NCI-H2171 treated with DMSO at 0.1 percent for 48 hours (cell line): ENCODE measurements at places on chromosomes 4 and X.

DNA sequence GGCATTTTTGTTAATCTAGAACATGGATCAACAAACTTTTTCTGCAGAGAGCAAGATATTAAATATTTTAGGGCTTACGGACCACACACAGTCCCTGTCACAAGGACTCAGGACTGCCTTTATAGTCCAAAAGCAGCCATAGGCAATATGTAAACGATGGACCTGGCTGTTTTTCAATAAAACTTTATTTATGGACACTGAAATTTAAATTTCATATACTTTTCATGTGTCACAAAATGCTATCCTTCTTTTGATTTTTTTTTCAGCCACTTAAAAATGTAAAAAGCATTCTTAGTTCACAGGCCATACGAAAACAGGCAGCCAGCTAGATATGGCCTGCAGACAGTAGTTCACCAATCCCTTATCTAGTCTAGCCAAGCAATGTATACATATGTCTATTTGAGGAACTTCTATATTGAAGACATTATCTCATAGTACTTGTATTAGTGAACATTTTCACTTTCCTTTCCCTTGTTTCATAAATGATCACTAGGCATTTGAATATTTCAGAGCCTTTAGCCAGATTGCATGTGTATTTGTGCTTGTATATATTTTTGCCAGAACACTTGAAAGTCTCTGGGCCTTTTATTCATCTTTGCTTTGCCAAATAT, 350.9 kb downstream of the RPA4 start:
- no peak for DNase-seq

DNA sequence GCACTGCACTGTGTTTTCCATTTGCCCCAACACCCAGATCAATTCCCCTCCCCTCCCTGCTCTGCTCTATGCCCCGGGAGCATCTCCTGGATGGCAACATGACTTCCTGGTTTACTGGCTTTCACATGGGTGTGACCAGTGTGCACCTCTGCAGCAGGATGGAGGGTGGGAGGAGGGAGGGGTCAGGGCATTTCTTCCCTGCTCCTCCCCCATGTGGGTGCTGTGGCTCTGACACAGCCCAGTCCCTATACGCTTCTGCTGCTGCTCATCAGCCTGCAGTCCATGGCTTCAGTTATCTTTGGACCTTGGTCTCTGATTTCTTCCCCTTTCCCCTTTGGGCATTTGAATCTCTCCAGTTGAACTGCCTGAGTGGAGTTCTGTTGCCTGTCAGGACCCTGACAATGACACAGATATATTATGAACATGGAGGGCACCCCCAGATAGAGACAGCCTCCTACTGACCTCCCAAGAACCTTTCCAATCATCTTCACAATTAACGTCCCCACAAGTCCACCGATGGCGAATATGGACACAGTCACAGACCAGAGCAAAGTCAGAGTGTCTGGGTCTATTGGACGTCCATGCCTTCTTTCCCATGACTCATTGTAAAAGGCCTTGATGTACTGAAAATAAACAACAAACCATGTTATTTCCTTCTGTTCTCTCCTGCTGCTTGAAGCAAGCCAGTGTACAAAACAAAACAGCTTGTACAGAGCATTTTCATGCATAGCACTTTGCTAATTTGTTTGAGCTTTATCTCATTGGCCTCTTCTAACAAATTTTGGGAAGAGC, 24.8 kb downstream of the SLC2A9 start:
- DNase-seq, result no peak

DNA sequence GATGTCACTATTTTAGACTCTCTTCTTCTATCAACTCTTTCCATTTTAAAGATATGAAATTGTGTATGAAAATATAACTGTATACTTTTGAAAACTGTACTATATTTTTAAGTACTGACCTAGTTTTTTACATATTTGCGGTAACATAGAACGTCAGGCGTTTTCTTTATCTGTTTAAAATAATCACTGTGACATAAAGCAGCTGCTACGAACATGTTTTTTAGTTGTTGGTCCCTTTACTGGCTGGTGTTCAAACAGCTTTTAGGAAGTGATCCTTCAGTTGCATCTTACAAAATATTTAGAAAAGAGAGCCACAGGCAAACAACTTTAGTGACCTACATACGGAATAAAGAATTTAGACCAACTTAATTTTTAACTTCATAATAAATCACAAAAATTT, 73.1 kb downstream of the METTL14 start:
- no peak for DNase-seq

DNA sequence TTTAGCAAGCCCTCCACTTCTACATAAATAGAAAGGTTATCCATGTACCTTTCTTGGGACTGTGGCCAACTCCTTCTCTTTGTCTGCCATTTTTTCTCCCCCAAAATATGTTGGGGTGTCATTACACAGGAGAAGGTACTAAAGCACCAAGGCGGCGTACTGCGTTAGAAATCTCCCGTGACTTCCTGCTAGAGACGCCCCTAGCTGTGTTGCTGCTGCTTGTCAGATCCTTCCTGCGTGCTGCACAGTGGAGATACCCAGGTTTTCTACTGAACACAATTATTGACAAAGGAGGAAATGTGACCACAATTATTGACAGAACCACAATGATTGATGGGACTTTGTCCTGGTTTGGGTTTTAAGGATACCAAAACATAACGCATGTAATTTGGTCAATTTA, 97.7 kb downstream of the EFHC2 start:
- no peak for DNase-seq

- peak; percentile 87 for DNase-seq
Observed at GRCh38 chr4:42627885-42628646, 28.8 kb downstream of the ATP8A1 start.

- DNase-seq, result no peak
Observed at GRCh38 chrX:103847174-103847870, 15.3 kb upstream of the RAB9B start.

DNA sequence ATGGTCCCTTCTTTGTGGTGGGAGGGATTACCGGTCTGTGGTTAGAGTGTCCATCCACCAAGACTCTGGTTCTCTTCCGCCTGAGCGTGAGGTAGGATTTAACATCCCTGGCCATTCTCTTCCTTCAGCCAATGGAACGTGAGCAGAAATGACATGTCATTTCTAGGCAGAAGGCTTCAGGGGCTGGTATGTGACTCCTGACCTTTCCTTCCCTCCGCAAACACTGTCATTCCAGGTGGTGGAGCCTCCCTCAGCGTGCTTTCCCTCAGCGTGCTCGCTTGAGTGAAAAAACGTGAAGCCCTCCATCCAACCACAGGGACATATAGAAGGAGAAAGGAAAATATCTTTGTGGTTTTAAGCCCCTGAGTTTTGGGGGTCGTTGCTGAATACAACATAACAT, 34.0 kb upstream of the SLC10A4 start:
- DNase-seq, result no peak

- DNase-seq, result no peak
Observed at GRCh38 chr4:78119698-78120097, 62.6 kb downstream of the FRAS1 start.

- no peak for DNase-seq
Observed at GRCh38 chr4:107246761-107247160, 210.6 kb upstream of the DKK2 start.

GRCh38 chr4:163762741-163763140, 268.3 kb downstream of the TMA16 start:
- DNase-seq, result no peak

DNA sequence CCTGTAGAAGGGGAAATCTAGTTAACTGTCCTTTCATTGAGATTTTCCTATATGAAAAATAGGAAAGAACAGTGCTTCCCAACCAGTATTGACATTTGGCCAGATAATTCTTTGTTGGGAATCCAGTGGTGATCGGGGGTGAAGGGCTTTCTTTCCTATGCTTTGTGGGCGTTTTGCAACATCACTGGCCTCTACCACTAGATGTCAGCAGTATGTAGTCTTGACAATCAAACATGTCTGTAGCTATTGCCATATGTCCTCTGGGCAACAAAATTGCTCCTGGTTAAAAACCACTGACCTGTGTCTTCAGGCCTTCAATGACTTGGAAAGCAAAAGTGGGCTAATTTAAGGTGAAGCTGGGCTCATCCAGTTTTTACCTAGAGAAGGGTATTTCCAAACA, 658.5 kb downstream of the DACH2 start:
- peak; percentile 1 for DNase-seq

DNA sequence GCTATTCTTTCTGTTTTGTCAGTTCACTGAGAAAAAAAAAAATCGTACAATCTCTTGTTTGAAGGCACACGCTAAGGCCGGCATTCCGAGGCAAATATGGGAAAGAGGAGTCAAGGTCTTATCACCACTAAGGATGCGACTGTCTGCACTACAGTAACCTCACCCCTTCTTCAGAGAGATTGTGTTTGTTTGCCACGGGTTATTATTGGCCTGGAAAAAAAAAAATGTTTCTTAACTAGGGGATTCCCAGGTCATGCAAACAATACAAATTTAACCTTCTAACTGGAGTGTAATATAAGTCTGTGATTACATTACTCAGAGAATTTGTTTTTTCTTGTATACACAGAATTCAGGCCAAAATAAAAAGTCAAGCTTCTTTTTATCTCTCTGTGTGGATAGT, 168.3 kb downstream of the TMA16 start:
- DNase-seq, result no peak

- DNase-seq, result peak; percentile 34
Observed at GRCh38 chr4:173231916-173232315, 63.3 kb downstream of the GALNT7 start.

GRCh38 chr4:91256751-91257150, 1047.0 kb upstream of the GRID2 start:
- no peak for DNase-seq

DNA sequence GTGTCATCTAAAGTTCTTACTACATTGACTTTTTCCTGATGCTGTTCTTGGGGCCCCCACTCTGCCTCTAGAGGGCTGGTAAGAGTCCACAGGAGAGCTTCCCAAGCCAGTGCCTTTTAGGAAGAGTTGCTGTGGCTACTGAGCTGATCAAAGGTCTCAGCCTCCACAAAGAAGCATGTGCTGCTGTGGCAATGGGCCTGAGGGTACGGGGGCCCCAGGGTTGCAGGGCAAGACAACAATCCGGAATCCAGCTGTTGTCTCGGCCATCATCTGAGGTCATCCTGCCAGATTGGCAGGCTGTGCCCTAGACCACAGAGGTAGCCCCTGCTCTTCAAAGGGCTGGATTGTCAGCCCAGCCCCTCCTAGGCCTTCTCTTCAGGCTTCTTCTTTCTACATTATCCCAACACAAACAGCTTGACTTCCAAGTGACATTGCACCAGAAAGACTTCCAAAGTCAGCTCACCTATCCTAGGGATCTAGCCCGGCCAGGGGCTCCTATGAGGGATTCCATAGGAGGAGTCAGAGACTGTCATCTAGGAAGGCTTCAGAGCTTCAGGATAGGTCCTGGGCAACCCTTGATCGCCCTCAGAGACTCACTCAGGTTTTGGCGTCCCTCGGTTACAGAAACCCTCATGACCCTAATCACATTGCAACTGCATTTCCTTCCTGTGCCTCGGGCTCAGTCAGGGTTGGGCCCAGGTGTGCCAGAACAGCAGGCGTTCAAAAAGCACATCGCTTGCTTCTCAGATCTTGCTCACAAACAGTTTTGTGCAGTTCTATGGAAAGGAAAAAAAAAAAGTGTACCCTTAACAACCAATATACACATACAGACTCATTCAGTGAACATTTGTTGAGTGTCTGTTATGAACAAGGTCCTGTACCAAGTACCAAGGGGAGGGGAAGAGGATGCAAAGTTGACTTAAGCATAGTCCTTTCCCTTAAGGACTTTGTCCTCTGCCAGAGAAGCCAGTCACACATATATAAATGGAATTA, 27.8 kb downstream of the SLC25A5 start:
- no peak for DNase-seq

DNA sequence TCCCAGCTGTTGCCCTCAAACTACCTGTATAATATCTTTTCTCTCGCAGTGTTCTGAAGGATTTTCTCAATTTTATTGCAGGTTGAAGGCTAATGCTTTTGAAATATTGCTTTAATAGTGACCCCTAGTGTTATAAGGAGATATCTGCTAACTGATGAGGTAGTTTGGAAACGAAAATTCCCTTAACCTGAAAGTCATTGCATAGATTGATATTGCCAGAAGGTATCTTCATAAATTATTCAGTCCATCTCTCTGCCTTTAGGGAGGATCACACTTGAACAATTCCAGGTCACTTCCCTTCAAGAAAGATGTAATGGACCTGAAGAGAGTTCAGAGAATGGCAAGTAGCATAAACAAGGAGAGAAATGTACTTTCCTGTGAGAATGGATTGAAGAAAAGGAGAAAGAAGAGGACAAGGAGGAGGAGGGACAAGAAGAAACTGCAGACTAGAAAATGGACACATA, 44.1 kb downstream of the TIGD4 start:
- DNase-seq, result peak; percentile 52

DNA sequence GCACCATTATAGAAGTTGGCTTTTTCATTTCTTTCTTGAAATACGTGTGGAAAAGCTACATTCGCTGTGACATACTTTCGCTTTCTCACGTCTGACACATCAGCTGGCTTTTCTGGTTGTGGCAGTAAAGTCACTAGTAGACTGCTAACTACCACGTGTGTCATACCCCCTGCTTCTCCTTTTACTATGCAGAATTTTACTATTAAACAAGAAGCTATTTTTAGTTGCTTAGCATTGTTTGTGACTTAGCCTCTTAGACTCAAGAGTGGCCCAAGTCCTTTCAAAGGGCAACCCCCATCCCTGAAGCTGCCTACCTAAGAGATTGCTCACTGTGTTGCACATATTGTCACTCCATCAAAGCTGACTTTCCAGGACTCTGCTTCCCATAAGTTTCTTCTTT, 2.1 kb upstream of the IL2 start:
- DNase-seq, result no peak

DNA sequence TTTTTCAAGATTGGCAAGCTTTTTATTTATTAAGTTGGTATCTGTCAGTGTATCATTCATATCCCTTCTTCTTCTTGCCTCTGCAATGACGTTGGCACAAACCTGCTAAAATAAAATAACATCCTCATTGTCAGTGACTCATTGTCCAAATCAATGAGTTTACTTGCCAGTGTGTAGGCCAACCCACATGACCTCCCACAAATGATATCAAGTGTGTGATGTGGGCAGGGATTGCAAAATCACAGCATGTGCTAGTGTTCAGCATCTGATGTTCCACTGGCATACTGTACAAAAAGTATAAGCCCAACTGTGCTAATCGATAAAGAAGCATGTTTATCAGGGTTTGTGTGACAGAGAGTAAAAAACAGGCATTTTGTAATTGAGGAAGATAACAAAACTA, 25.5 kb downstream of the GPAT3 start:
- DNase-seq, result no peak

GRCh38 chrX:130267956-130268448, 697 bp downstream of the ZNF280C start:
- no peak for DNase-seq

- no peak for DNase-seq
Observed at GRCh38 chrX:140767646-140768045, 58.1 kb downstream of the LINC00632 start.

GRCh38 chr4:6193399-6193798, 7.0 kb downstream of the JAKMIP1 start:
- DNase-seq, result no peak

DNA sequence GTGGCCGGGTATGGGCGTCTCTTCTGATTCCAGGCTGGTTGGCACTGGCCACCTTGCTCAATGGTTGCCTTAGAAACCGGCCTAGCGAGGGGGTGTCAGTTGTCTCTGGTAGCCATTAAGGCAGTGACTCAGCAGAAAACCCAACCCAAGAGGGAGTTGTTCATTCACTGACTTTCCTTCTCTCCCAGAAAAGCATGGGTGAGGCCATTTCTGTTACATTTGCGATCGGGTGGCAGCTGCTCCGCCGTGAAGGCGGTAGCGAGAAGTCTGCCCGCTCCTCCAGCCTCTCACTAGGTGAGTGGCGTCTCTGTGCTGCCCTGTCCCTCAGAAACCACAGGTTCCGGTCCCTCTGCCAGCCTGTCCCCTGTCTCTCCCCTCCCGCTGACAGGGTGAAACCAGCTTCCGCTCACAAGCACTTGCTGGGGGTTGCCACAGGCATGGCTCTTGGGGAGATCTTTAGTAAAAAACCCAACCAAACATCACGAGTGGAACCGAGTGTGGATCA, 17.4 kb downstream of the IRAK1 start:
- DNase-seq, result peak; percentile 16
